ENCODE measurements at places on chromosomes 11 and 22. TPM values are rescaled to one million over a fixed set of nuclear protein-coding genes. Genes with fewer than 3 reads are reported as not detected.

Gene LRRC56
- total RNA-seq, result 3.4 TPM

Gene OR4S1
- total RNA-seq, result not detected

Gene SLC25A18
- 2.3 TPM for total RNA-seq

- H3K36me3 ChIP-seq, result no peaks in the 10 kb centered on the region
- no peaks in the 10 kb centered on the region for H3K4me1 ChIP-seq
- H3K27ac ChIP-seq, result no peak overlapping the region
- H3K27me3 ChIP-seq, result no peaks in the 10 kb centered on the region
- peak overlapping the region; percentile 1 for H3K4me3 ChIP-seq
Observed at GRCh38 chr11:67054346-67054835, 2.3 kb upstream of the RHOD start.

DNA sequence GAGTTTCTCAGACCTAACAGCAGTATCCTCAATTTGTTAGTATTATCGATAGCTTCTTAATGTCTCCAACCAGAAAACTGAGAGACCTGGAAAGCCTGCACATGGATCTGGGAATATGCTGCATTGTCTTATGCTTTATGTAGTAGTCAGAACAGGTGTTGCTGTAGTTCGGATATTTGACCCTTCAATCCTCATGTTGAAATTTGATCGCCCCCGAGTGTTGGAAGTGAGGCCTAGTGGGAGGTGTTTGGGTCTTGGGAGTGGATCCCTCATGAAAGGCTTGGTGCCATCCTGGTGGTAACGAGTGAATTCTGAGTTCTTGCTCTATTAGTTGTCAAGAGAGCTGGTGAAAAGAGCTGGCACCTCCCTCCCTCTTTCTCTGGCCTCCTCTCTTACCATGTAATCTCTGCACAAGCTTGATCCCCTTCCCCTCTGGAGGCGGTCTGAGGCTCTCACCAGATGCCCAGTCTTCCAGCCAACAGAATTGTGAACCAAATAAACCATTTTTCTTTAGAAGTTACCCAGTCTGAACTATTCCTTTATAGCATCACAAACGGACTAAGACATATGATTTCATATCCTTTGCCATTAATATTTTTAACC lies 227.1 kb downstream of the DDX10 start:
- no peaks in the 10 kb centered on the region for H3K27me3 ChIP-seq
- no peak overlapping the region for H3K27ac ChIP-seq
- no peak for DNase-seq

DNA sequence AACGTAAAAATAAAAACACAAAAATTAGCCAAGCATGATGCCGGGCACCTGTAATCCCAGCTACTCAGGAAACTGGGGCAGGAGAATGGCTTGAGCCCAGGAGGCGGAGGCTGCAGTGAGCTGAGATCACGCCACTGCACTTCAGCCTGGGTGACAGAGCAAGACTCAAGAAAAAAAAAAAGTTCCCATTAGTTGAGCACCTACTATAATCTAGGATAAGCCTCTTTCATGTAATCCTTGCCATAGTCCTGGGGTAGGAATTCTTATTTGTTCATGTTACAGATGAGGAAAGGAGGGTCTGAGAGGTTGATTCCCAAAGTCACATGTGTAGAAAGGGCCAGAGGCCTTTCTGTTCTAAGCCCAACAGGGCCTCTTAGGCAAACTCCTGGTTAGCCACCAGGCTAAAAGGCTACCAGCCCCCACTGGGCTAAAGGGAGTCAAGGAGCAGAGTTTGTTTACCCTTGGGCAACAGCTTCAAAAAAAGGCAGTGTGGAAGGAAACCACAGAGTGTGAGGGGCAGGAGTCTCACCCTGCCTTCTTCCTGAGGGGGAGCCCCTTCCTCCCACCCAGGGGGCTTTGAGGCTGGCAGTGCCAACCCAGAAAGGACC lies 21.6 kb upstream of the CSNK1E start:
- DNase-seq, result no peak
- H3K4me3 ChIP-seq, result no peak overlapping the region
- H3K27ac ChIP-seq, result no peak overlapping the region
- peaks cover 14% of the 10 kb centered on the region for H3K36me3 ChIP-seq

DNA sequence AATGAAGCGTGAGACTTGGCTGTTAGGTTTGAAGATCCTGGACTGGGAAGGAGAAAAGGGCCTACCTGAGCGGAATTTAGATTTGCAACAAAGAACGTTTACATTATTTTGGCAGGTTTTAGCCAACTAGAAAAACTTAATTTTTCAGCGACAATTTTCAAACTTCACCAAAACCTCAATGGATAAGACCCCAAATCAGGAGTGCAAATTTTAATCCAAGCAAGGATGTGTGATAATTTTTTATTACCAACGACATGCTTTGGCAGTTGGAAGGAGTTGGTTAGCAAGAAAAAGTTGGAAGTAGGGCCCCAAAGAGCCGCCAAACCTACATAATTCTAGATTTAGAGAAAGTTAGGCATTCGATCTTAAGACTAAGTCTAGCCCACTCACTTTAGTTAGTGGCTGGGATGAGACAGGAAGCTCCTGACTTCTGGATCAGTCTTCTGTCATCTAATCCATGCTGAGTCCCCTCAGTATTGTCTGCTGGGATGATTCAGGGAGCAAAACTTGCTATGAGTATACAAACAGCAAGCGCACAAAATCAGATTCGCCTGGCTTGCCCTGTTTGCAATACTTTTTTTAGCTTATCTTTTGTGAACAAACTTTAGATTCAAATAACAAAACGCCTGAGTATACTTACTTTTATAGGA lies 787 bp upstream of the RDX start:
- peak overlapping the region; percentile 71 for H3K4me3 ChIP-seq
- no peaks in the 10 kb centered on the region for H3K36me3 ChIP-seq
- DNase-seq, result no peak
- no peak overlapping the region for H3K27ac ChIP-seq
- H3K27me3 ChIP-seq, result no peaks in the 10 kb centered on the region

DNA sequence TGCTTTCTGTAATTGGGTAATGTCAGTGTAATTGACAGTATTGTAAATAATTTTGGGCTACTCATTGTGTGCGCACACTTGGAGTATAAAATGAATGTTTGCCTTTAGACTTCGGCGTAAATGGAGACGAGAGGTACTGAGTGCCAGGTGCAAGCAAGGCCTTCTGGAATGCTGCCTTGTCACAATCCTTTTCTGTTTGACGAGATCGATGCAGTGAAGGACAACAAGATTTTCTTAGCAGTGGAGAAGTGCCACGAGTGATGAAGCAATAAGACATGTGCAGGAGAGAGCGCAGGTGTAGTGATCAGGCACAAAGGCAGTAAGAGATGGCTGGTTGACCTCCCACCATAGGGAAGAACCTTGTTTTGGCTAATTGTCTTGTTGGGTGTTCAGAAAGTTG lies 67.5 kb downstream of the DDX10 start:
- H3K4me1 ChIP-seq, result 0 out of 2 replicates have a peak, but pooled peaks cover 4% of the 10 kb centered on the region
- H3K4me3 ChIP-seq, result no peak overlapping the region
- H3K27ac ChIP-seq, result no peak overlapping the region
- H3K36me3 ChIP-seq, result no peaks in the 10 kb centered on the region

DNA sequence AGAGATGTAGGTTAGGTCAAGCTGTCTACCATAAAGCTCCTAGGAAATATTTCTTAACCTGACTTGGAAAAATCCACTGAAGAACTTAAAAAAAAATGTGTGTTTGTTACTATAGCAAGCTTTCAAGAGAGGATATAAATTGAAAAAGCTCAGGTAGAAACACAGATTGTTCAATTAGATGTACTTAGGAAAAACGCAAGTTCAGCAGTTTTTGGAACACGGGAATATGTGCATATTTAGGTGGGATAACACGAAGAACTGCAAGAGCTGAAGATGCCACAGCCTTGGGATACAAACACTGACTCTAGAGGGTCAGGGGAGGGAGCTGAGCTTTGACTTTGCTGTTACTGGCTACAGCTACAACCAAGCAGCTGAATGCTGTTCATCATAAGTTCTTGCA lies 77.8 kb upstream of the FSHB start:
- H3K36me3 ChIP-seq, result no peaks in the 10 kb centered on the region
- DNase-seq, result no peak
- H3K27ac ChIP-seq, result no peak overlapping the region
- no peak overlapping the region for H3K4me3 ChIP-seq

- DNase-seq, result no peak
- H3K27me3 ChIP-seq, result no peaks in the 10 kb centered on the region
- H3K4me3 ChIP-seq, result no peak overlapping the region
Observed at GRCh38 chr11:81487109-81487508, 1246.6 kb downstream of the FAM181B start.

DNA sequence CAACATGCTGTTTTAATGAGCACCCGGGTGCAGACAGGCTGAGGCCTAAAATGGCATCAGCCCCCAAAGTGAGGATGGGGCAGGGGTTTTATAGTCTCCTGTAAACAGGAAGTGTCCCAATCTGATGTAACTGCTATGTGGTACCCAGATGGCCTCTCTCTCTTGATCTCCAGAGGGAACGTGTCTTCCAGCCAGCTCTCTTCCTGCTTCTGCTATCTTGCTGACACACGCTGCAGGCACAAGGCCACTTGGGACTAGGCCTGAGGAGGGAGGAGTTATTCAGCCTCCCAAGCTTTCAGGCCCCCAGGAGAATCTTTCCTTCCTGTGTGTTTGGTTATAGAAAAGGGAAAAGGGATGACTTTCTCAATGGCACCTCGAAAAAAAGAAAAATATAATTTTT lies 11.4 kb upstream of the VSTM5 start:
- H3K4me1 ChIP-seq, result no peaks in the 10 kb centered on the region
- H3K4me3 ChIP-seq, result no peak overlapping the region
- no peaks in the 10 kb centered on the region for H3K27me3 ChIP-seq
- DNase-seq, result no peak

DNA sequence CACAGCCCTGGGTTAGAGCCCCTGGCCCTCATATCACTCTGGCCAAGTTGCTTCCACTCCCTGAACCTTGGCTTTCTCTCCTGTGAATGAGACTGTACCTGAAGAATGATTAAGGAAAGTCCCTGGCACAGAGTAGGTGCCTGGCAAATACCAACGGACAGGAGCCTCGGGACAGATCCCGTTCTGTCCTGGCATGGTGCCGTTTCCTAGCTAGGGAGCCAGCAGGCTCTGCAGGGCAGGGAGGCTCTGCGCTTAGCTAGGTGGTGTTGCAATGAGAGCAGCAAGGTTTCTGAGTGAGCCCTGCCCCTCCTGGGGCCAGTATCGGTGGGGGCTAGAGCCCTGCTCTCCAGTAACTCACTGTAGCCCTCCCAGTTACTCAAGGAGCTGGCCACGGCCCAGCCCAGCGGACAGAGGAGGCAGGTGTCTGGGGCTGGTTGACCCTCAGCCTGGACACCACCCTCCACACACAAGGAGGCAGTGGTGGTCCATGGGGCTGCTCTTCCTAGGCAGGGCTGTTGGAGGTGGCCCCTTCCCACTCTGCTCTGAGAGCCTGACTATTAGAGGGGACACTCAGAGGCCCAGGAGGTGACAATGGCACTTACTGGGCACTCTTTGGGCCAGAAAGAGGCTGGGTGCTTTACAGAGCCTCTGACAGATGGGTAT lies 74.4 kb downstream of the NFAM1 start:
- H3K27ac ChIP-seq, result no peak overlapping the region
- DNase-seq, result no peak
- H3K36me3 ChIP-seq, result 0 out of 2 replicates have a peak, but pooled peaks cover 4% of the 10 kb centered on the region

Measured in H9 (cell line).